HuH-7.5 (cell line): ENCODE measurements at places on chromosomes 3 and 15.

- no peak for DNase-seq
Observed at GRCh38 chr3:138371070-138371965, 22.9 kb downstream of the MRAS start.

DNA sequence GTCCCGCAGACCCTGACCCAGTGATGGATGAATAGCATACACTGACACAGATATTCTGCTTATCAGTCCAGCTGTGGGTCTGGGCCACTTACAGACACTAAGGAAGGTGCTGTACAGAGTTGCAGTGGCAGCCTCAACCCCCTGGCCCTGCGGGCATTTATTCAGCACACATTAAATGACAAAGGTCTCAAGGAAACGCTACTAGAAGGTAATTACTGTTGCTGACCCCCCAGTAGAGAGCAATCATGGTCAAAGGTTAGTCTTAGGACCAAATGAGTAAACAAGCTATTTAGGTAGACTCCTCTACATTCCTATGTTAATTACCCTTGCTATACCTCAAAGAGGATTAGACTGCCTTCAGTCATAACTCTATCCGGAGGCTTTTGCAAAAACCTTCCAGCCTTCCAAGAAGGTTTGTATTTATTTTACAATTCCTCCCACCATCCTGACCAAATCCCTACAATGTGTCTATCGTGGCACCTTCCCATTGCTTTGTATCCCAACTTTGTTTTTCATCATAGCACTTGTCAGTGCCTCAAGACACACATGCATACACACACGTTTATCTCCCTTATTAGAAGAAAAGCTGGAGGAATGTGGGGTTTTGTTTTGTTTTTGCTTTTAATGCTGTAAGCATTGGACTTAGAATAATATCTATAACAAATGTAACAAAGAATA lies 227.9 kb downstream of the PYDC2 start:
- DNase-seq = no peak

DNA sequence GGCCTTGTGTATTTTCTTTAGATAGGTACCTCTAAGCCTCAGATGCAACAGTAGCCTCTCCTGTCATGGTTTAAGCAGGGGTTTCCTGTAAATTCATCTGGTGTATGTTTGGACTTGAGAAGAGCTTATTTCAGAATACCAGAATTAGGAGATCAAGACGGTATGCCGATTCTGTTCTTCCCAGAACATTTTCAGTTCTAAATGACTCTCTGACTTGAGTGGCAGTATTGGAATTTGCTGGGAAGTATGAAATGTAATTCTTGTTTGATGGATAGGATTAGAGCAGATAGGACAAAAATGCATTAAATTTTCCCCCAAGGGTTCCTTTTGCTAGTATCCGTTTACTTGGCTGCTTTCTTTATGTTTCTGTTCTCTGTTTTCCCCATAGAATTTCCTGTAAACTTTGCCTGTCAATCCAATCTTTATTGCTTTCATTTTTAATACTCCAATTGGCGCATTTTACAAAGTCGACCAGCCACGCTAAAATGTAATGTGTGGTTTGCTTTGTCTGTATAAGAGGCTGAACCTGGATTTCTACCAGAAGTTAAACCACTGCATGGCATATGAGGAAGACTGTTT lies 612.2 kb downstream of the RBMS3 start:
- no peak for DNase-seq

- DNase-seq = no peak
Observed at GRCh38 chr15:96183867-96184266, 146.6 kb upstream of the NR2F2 start.

DNA sequence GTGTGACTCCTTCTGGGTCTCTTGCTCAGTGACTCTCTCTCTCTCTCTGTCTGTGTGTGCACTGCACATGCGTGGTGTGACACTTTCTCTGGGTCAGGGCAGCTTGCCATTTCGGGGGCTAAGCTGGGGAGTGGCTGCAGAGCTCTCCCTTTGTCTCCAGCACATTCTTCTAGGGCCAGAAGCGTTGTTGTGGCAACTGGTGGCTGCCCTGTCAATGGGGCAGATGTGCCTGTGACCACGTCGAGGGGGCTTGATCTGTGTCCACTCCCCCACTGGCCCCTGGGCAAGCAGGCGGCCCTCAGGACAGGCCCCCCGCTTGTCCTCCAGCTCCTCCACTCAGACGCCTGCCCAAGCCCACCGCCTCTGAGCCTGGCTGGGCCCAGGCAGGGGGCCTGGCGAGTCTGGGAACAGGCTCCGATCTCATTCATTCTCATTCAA lies 67.8 kb downstream of the WNT7A start:
- no peak for DNase-seq

DNA sequence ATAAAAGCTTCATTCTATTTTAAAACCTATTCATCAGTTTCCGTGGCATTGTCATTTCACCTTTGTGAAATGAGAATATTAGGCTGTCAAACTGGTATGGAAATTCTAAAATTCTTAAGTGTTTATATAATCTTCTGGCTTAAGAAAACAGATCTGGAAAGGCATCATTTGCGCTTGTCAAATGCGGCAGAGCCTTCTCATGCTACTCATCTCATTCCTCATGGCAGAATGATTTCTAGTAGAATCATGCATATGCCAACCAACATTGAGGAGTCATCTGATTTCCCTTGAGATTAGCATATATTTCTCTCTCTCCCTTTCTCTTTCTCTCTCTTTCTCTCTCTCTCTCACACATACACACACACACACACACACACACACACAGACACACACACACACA lies 48.8 kb downstream of the STRIT1 start:
- DNase-seq = no peak
